A549 treated with Hydrocortisone at 1 μM for 4 hours (cell line): ENCODE measurements at places on chromosomes 1 and 21. TPM values are rescaled to one million over a fixed set of nuclear protein-coding genes. Genes with fewer than 3 reads are reported as not detected.

Gene LEFTY1
- total RNA-seq = 0.37 to 1.6 TPM (median 1.2 TPM) in 5 replicates

Gene SPRR2A
- total RNA-seq = not detected in 5 replicates

Gene WNT3A
- 0.02 to 0.05 TPM (median 0.03 TPM) in 3 of 5 replicates, not detected in the others for total RNA-seq

Gene TBX15
- total RNA-seq = 0.02 to 0.07 TPM (median 0.06 TPM) in 5 replicates

Gene BNIPL
- total RNA-seq = 0.03 to 0.28 TPM (median 0.09 TPM) in 5 replicates

Gene HMCN1
- total RNA-seq = 0.05 to 0.20 TPM (median 0.07 TPM) in 5 replicates

Gene AMY1A
- not detected in 5 replicates for total RNA-seq

Gene UBL4B
- total RNA-seq = not detected in 5 replicates

Gene HSD3B1
- total RNA-seq = not detected in 5 replicates

Gene TAL1
- 0.02 TPM in 1 of 5 replicates, not detected in the others for total RNA-seq
